ENCODE measurements at places on chromosomes 7 and 10. TPM values are rescaled to one million over a fixed set of nuclear protein-coding genes. Genes with fewer than 3 reads are reported as not detected.

SPDYE2B gene
- not detected for total RNA-seq

DNA sequence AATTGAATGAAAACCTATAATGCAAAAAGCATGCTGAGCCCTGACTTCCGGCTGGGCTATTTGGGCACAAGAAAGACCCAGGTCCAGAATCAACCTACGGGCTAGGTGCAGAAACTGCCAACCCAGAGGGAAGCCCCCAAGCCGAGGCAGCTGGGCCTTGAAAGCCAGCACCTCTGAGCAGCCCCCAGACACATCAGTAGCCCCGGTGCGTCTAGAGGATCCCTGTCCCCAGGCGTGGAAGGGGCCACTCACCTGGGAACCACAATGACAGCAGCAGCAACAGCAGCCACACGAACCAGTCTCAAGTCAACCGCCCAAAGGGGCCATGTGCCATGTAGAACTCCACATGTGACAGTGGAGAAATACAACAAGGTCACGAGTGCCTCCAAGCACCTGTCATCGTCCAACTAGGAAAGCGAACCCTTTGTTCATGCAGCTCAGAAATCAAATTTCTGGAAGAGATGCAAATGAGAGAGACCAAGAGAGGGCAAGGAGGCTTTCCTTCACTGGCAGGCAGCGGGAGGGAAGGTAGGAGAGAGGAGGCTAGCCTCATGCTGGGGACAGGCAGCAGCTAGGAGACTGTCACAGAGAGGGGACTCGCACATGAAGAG, 57.5 kb upstream of the CHST15 start:
- no peak for DNase-seq

SSC4D gene
- total RNA-seq, result 0.33 TPM

PIK3AP1 gene
- total RNA-seq, result 10.1 TPM

GRCh38 chr10:69410487-69410886, 6.2 kb downstream of the TACR2 start:
- DNase-seq, result peak; percentile 34

FGL2 gene
- 246 TPM for total RNA-seq

DNA sequence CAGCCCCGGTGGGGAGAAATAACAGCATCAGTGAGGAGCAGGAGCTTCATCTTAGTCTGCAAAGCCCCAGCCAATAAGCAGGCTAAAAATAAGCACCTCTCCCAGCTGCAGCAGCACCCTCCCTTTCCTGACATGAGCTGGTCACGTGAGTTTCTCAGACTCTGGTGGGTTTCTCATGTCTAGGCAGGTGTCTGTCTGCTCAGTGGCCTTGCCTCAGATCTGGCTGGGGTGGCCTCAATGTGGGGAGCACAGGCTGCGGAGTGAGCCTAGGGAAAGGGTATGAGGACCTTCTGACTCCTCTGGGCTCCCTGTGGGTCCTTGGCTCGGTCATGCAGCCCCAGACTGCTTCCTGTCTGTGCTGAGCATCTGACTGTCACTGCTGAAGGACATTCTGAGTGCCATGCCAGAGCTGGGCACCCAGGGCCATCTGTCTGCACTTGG, 81.6 kb upstream of the LRRC4 start:
- DNase-seq, result no peak

DNA sequence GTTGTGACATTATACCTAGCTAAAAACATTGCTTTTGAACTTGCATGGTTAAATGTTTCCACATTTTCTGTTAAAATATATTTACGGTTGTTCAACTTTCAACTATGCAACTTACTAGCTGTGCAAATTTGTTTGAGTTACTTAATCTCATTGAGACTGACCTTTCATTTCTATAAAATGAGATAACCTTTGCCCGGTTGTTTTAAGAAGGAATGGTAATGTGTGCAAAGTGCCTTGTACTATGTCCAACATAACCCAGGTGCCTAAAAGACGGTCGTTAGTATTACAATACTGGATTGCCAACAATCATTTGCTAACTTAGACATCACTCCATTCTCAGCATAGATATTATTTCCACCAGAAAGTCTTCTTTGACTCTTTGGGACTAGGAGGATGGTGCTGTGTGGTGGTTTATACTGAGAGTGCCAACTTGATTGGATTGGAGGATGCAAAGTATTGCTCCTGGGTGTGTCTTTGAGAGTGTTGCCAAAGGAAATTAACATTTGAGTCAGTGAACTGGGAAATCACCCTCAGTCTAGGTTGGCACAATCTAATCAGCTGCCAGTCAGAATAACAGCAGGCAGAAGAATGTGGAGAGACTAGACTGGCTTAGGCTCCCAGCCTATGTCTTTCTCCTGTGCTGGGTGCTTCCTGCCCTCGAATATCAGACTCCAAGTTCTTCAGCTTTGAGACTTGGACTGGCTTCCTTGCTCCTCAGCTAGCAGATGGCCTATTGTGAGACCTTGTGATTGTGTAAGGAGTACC, 85.2 kb upstream of the PDSS1 start:
- no peak for DNase-seq

WNT16 gene
- not detected for total RNA-seq

GRCh38 chr7:30920584-30921539, 9.2 kb downstream of the AQP1 start:
- peak; percentile 84 for DNase-seq

APBB1IP gene
- 11.0 TPM for total RNA-seq

DNA sequence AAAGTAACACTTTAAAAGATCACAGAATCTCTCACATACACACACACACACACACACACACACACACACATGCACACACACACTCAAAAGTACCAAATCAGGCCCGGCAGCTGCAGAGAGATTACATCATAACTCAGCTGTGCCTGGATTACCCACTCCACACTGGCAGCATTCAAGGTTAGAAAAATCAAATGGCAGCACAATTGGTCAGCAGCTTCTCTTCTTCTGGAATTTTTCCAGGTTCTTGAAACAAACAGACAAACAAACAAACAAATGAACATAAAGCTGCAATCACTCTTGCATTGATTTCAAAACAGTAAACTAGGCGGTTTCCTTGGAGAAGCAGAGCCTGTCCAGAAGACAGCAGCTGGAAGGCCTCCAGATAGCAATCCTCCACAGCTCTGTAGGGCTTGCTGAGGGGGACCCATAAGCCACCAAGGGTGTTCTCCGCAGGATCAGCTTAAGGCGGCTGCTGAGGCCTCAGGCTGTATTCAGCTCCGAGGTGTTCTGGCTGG, 24.5 kb upstream of the FAM133B start:
- no peak for DNase-seq

EPHB6 gene
- 11.6 TPM for total RNA-seq

REPIN1 gene
- 56.7 TPM for total RNA-seq

DNA sequence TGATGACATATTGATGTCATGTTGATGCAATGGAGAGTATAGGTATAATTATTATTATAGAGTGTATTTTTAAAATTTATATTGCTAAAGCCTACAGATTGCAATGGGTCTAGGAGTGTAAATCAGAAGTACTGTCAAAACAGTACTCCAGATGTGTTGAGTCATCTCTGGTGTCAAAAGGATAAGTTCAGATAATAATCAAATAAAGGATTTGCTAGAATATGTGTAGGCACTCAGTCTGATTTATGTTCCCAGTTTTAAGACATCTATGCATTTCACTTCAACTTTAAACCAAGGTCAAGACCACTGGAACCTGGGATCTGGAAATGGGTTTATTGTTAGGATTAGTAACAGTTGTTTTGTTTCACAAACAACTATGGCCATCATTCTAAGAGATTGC, 342.3 kb upstream of the BMPER start:
- no peak for DNase-seq

GRCh38 chr10:30828680-30829079, 199.1 kb upstream of the LYZL2 start:
- no peak for DNase-seq

DNA sequence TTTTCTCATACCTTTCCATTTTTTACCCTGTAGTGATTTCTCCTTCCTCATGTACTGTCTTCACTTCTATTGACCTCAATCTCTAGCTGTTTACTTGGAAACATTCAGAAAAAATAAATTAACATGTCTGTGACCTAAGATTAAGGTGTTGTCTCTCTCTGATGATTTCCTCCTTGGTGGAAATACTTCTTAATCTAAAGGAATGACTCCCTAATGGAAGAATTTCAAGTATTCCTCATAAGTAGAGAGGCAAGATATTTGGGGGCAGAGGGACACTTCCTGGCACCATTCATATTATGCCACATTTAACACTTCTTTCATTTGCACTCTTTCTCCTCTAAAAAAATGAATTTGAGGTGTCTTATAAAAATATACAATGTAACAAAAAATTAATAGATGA, 202.8 kb downstream of the NEBL start:
- no peak for DNase-seq

- no peak for DNase-seq
Observed at GRCh38 chr10:79547973-79548372, 12.2 kb downstream of the SFTPA2 start.

DNA sequence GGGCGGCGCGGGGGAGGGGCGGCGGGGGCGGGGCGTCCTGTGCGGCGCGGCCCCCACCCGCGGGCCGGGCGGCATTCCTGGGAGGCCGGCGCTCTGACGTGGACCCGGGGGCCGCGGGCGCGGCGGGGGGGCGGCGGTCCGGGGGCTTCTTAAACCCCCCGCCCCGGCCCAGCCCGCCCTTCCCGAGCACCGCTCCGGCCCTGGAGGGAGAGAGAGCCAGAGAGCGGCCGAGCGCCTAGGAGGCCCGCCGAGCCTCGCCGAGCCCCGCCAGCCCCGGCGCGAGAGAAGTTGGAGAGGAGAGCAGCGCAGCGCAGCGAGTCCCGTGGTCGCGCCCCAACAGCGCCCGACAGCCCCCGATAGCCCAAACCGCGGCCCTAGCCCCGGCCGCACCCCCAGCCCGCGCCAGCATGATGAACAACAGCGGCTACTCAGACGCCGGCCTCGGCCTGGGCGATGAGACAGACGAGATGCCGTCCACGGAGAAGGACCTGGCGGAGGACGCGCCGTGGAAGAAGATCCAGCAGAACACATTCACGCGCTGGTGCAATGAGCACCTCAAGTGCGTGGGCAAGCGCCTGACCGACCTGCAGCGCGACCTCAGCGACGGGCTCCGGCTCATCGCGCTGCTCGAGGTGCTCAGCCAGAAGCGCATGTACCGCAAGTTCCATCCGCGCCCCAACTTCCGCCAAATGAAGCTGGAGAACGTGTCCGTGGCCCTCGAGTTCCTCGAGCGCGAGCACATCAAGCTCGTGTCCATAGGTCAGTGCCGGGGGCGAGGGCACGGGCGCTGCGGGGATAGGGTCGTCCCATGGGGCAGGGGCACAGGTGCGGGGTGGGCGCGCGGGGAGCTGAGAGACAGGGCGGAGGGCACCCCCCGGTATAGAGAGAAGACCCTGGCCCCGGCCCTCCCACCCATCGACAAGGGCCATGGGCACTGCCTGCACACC, at the start of gene FLNC:
Gene FLNC (plus strand): TSS at position 176 of the 947 bp plus-strand sequence. CDS start 232 bp downstream, at position 408.
- DNase-seq, result peak; percentile 91

DNA sequence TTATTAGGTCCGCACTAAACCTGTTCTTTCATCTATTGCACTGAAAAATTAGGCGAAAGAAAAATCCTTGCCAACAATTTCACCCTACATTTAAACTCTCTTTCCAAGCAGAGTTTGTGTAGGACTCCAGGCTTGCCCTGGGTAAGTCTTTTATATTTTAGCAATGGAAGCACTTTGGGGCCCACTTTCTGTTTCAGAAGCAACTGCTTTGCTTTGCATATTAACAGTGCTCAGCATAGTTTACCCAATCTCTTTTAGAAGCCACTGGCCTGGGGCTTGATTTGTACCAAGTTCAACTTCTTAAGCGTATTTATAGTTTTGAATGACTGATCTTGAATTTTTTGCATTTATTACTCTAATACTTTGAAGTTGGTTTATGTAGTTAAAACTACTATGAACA, 78.8 kb upstream of the MDFIC start:
- no peak for DNase-seq

DNA sequence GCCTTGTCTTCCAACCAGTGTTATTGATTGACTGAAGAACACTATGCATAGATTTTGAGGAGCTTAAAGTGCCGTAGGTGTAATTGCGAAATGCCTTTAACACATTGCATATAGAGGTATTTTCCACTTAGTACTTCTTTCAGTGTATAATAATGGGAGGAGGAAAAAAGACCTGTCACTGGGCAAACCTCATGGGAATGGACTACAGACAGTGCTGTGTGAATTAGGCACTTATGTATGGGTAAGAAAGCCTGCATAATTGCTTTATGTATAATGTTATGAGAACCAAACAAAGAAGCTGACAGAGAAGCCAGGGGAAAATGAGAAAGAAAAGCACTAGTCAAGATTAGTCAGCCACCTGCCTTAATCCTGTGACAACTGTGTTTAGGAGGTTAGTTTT, 12.4 kb upstream of the SCRN1 start:
- DNase-seq, result no peak
